Glomerular endothelial cell (primary cell): ENCODE measurements at places on chromosomes 12 and 14. TPM values are rescaled to one million over a fixed set of nuclear protein-coding genes. Genes with fewer than 3 reads are reported as not detected.

Gene KCNJ8
- total RNA-seq = 0.10 and 0.41 TPM in 2 replicates

Gene PMEL
- 0.58 and 1.1 TPM in 2 replicates for total RNA-seq

Gene KRT2
- total RNA-seq = not detected in 2 replicates

Gene KLC1
- 253 and 368 TPM in 2 replicates for total RNA-seq

Gene FAM181A
- total RNA-seq = not detected in 2 replicates

Gene LIMA1
- total RNA-seq = 85.5 and 102 TPM in 2 replicates

Gene ACRBP
- total RNA-seq = 0.58 TPM in 1 of 2 replicates, not detected in the other

Gene CCDC196
- total RNA-seq = not detected in 2 replicates

Gene PAH
- total RNA-seq = not detected in 2 replicates

Gene PPP1R36
- total RNA-seq = not detected in 2 replicates

Gene ZBTB42
- total RNA-seq = 3.1 and 8.2 TPM in 2 replicates

Gene EPYC
- total RNA-seq = not detected in 2 replicates
